GM23338 (cell line): ENCODE measurements at places on chromosomes 13 and 19. TPM values are rescaled to one million over a fixed set of nuclear protein-coding genes. Genes with fewer than 3 reads are reported as not detected.

The FIZ1 gene
- 5.3 and 5.4 TPM in 2 replicates for polyA plus RNA-seq

The CD209 gene
- polyA plus RNA-seq, result not detected in 2 replicates

The NCR1 gene
- 1.6 and 1.8 TPM in 2 replicates for polyA plus RNA-seq

The SLC25A41 gene
- 0.23 and 0.24 TPM in 2 replicates for polyA plus RNA-seq

The NUMBL gene
- 8.5 and 9.6 TPM in 2 replicates for polyA plus RNA-seq
